ENCODE measurements at places on chromosomes 13 and 19.
A peak's percentile ranks its signal among the peaks of the same experiment; 100 is the strongest.

- no peak for DNase-seq
Measured at GRCh38 chr19:42563352-42564210, 31.1 kb downstream of the CEACAM8 start.

GRCh38 chr13:85527316-85527715 lies 271.9 kb downstream of the SLITRK6 start:
- DNase-seq = no peak

GRCh38 chr13:71865874-71866334 lies 1.1 kb downstream of the DACH1 start:
- DNase-seq = no peak

- DNase-seq = no peak
Measured at GRCh38 chr19:41646589-41647204, 19.8 kb upstream of the CEACAM4 start.

DNA sequence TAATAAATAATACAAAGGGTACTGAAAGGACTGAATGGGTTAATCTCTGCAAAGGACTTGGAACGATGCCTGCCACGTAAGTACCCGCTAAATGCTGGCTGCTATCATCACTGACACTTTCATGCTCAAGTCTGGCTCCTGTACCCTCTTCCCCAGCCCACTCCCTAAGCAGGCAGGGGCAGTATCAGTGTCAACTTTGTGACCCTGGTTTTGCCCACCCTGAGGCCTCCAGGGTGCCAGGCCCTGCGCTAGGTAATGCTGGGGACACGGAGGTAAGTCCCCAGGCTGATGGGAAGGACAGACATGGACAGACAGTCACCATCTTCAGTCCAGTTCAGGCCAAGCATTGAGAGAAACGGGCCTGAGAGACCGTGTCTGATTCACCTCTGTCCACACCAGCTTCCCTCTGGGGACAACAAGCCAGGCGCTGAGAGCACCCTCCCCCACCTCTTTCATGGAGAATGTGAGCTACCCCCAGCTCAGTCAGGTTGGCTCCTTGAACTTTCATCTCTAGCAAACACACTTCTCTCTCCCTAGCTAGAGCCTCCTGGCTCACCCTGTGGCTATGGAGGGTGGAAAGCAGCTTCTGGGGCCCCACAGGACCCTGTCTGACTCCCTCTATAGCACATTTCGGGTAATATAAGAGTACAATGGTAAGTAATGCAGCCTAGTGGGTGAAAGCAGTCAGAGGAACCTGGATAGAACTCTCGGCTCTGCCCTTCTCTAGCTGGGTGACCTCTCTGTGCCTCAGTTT lies 800 bp downstream of the ETFB start:
- DNase-seq = no peak

DNA sequence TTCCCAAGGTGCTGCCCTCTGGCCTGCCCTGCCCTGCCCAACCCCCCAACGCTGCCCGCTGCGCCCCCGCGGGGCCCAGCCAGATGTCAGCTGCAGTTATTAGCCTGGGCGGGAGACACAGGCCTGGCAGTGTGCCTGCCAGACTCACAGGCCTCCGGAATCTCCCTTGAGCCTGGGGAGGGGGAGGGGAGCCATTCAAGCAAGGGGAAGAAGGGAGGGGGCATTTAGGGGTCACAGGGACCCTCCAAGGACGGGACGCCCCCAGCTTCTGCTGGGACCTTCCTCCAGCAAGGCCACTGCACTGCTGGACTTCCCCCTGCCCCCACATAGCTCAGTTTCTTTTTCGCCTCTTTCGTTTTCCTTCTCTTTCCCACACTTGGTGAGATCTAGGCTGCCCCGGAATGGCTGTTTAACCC lies 2.6 kb upstream of the JUNB start:
- DNase-seq = peak; percentile 94

- DNase-seq = no peak
Measured at GRCh38 chr13:76053181-76053580, 417.1 kb downstream of the LMO7 start.

GRCh38 chr13:42807866-42808265 lies 26.5 kb downstream of the FAM216B start:
- DNase-seq = no peak

DNA sequence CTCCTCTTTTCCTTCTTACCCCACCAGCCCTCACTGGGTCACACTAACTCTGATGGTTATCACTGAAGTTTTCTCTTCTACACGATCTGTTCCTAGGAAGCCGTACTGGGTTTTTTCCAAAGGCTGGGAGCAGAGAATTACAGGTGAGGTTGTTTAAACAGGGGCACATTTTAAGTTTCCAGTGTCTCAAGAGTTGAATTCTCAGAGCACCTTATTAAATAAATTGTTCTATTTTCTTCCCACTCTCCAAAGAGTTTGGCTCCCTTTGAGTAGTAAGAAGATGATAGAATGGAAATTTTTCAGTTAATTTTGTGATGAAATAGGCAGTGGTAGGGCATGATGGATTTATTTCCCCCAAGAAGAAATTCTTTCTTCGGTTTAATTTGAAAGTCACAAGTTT lies at the start of gene OR7D4:
Gene OR7D4, minus strand, starts transcription at position 101 of the 400 bp plus-strand sequence. CDS start 4,752 bp downstream, outside the sequence.
- DNase-seq = no peak

Data from lower leg skin (tissue), 4 donors.